ENCODE measurements at places on chromosomes 4 and X.

DNA sequence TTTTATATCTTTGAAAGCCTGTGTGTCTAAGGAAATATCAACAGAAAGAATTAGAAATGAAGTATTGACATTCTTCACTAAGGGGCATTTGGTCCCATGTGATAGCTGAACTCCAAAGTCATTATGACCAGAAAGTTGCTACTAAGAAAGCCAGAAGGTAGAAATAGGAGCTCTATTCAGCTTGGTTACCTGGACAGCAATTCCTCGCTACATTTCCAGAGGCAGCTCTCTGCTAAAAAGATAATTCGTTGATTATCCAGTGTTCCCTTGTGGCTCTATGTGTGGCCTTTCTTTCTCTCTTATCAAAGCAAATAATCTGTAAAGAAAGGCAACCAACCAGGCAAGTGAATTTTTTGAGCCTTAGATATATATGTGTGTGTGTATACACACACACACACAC is 341.3 kb downstream of the ADGRL3 start:
- DNase-seq, result no peak

DNA sequence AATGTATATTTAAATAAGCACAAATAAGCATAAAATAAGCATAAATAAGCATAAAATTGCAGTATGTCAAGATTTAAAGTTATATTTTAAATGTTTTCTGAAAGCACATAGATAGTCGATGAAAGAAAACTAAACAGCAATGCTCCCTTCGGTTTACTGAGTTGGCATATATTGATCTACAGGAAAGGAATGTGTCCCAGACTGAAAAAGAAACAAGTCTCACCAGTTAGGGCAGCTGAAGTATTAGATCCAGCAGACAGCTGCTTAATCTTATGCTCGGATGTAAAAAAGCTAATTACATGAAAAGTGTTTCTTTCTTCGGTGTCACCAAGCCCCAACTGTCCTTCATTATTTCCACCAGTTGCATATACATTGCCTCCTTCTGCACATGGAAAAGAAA is 8.7 kb downstream of the RPGR start:
- DNase-seq, result no peak

GRCh38 chr4:76624241-76624681 is 189.2 kb downstream of the SHROOM3 start:
- DNase-seq, result no peak

- no peak for DNase-seq
Observed at GRCh38 chr4:186666750-186667149, 56.9 kb downstream of the FAT1 start.
